Body of pancreas (tissue), 4 donors: ENCODE measurements at places on chromosomes 11 and 22.
A peak's percentile ranks its signal among the peaks of the same experiment; 100 is the strongest.

- DNase-seq = peak; percentile 82
These were observed 12.8 kb upstream of the ST14 start for GRCh38 chr11:130146796-130147195.

GRCh38 chr11:69129647-69130046, 26.1 kb upstream of the SMIM38 start:
- no peak for DNase-seq

DNA sequence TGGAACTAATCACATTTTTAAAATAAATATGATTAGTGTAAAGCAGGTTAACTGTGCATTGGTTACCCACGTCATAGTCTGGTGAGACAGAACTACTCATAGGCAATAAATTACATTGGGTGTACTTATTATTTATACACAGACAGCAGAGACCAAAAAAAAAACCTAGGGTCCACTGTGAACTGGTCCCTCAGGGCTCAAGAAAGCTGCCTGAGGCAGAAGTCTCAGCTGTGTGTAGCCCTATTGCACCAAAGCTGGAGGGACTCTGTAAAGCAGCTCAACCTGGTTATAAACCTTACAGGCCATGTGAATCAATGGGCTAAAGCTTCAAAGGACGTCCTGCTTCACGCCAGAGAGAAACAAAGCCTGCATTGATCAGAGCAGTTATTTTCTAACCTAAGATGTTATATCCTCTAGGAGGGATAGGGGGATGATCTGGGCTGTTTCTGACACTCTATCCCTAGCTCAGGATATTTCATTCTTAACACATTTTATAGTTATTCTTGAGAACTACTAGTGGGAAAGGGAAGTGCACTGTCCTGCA, 432.2 kb upstream of the ANO3 start:
- DNase-seq = no peak

DNA sequence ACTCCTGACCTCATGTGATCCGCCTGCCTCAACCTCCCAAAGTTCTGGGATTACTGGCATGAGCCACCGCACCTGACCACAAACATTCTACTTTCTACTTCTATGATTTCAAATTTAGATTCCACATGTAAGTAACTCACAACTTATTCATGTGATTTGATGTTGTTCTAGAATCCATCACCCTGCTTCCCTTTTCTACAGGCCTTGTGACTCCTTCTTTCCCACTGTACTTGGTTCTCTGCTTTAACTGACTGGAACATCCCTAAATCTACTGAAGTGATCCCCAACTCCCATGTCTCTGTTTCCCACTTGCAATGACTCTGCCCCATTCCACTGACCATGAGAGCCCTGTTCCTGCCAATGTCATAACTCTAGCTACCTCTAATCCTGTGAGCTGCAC, 25.7 kb upstream of the MRPL17 start:
- no peak for DNase-seq

- DNase-seq = no peak
These were observed 1155.5 kb upstream of the TENM4 start for GRCh38 chr11:80596291-80596810.

- DNase-seq = no peak
These were observed 352.7 kb upstream of the MPPED2 start for GRCh38 chr11:30938810-30939209.

DNA sequence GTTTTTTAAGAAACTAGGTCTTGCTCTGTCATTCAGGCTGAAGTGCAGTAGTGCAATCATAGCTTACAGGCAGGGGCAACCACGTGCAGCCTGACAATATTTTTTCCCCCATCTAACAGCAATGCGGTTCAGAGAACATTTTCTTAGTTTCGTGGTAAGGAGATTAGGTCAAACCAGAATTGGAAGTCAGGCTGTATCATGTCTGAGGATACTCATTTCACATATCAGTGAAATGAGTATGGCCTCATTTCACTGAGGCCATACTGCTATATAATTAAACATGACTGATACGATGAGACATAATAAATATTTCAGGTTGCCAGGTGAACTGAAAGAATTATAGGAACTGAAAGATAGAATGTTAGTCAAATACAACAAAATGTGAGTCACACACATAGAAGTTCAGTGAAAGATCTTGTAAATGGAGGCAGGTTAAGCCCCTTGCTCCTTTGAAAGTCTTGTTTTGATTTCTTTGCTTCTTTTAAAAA, 32.5 kb upstream of the IZUMO1R start:
- no peak for DNase-seq

DNA sequence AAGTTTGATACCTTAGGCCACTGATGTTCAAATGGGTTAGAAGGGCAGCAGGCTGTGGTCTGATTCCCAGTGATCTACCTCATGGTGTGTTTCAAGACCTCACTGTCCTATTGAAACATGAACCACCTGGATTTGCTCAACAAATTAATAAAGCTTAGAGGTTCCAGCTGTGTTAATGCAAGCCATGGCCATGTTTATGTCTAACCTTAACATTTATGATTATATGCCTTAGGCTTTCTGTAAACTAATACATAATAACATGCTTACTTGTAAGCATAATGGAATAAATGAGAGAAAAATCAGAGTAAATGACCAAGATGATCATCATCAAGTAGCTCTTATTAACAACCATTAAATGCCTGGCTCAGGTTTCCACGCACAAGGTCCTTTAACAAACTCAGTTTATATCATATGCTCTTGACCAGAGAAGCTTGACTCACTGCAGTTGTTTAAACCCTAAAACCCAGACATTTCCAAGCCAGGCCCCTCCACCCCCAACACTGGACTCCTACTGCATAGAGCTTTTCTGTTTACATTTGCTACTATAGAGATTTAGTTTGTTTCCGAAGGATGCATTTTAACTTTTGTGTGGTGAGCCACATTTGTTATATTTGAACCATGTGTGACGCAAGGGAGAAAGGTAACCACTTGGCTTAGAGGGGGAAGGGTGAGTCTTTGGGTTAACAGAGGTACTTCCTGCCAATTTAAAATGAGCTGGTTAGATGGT, 43.7 kb downstream of the KREMEN1 start:
- no peak for DNase-seq

GRCh38 chr22:37173709-37174108, 14.3 kb downstream of the C1QTNF6 start:
- DNase-seq = no peak

GRCh38 chr11:65471447-65471891, 27.4 kb upstream of the MALAT1 start:
- DNase-seq = peak; percentile 88

DNA sequence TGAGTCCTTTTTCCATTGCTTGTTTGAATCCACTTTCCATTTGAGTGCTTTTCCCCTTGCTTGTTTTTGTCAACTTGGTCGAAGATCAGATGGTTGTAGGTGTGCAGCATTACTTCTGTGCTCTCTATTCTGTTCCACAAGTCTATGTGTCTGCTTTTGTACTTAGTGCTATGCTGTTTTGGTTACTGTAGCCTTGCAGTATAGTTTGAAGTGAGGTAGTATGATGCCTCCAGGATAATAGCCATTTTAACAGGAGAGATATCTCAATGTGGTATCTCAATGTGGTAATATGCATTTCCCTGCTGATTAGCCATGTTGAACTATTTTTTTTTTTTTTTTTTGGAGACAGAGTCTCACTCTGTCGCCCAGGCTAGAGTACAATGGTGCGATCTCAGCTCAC, 16.7 kb downstream of the ACRV1 start:
- no peak for DNase-seq

- DNase-seq = no peak
These were observed 379 bp upstream of the RAB38 start for GRCh38 chr11:88175569-88176075.

DNA sequence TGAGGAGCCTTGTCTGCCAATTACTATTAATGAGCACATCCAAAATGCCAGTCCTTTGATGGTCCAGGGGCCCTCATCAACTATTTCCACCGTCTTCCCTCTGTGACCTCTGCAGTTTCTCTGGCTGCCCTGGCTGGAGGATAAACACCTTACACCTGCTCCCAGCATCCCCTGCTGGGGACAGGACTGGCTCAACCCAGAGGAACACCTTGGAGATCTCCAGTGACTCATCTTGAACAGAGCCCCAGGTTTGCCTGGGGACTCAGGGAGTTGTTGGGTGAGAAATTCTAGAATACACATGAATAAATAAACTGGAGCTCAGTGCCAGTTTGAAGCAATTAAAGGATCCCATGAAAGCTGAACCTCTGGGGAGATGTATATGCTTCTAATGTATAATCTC, 24.0 kb upstream of the ELF5 start:
- DNase-seq = no peak

DNA sequence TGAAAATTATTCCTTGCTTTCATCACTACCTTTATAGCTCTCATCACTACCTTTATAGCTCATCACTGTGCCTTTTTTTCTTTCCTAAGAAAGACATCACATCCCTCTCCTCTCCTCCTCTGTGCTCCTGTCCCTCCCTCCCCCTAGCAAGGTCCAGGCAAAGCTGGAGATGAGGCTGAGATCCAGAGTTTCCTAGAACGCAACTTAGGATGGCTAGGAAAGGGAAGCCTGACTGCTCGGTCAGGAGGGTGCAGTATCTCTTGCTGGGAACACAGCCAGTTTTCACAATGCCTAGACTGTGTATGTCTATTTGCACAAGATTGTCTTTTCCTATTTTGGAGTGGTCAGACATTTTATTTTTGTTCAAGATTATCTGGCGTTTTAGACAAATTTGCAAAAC, 24.7 kb downstream of the TUB start:
- DNase-seq = no peak

GRCh38 chr11:134554861-134555260, 142.8 kb upstream of the B3GAT1 start:
- no peak for DNase-seq

GRCh38 chr11:12618743-12619540, 55.3 kb upstream of the TEAD1 start:
- no peak for DNase-seq

DNA sequence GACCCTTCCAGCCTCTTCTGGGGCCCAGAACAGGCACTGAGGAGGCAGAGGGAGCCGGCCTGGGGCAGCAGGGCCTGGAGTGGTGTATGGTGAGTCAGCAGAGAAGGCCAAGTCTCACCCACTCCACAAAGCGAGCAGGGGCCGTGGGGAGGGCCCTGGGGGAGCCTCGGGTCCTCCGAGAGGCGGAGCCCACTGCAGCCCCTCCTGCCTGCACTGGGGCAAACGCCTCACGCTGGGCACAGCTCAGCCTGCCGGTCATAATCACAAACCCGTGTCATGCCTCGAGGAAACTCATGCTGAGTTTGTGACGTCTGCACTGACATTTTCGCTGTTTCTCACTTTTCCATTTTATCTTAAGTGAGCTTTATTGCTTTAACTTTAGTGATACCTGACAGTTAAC, 38.4 kb downstream of the TOLLIP start:
- no peak for DNase-seq

GRCh38 chr11:63240098-63240497, 3.3 kb downstream of the SLC22A25 start:
- no peak for DNase-seq

GRCh38 chr11:30483056-30483455, 103.1 kb downstream of the MPPED2 start:
- no peak for DNase-seq

DNA sequence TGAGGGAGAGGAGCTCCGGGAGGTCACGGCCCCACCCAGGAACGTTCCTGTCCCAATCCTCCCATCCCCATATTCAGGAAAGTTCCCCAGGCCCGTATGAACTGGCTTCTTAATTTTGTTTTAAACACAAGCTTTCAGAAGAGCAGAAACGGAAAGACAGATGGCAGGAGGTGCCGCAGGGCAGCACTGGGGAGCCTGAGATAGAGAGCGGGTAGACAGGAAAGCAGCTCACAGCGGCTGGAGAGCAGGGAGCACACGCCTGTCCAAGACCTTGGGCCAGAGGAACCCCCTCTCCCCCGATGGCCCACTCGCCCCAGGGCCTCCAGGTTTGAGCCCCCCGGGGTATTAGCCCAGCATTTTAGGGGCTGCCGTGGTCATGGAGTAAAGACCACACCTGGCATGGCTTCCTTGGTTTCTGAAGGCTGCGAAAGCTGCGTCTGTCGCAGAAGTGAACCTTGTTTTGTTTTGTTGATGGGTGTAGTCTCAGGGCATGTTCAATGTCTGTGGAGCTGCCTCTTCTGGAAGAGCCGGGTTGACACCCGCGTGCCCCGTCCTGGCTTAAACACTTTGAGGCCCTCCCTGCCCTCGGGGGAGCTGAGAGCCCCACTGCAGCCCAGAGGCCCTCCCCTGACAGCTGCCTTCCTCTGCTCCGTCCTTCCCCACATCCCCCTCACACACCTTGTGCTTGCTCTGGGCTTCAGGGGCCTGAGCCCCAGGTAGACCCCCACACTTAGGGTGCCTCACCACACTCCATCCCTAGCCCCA, 17.9 kb upstream of the KCNQ1OT1 start:
- DNase-seq = no peak

- no peak for DNase-seq
These were observed 25.1 kb downstream of the ELFN2 start for GRCh38 chr22:37402184-37402506.

DNA sequence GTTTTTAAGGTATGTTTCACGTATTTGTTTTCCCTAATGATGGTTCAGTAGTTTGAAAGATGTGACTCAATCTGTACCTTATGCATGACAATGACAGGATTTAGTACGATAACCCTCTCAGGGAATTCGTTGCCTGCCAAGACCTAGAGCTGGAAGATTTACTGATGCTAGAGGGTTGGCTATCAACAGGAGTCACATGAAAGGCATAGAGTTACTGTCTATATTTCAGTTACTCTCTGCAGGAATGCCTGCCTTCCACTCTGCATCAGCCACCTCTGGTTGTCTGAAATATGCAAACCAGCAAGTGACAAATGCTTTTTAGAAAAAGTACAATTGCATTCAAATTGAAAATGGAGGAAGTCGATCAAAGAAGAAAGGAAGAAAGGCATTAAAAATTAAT, 276.3 kb upstream of the RAG2 start:
- DNase-seq = no peak

- DNase-seq = peak; percentile 24
These were observed 3.1 kb downstream of the ARHGAP1 start for GRCh38 chr11:46697303-46697702.

DNA sequence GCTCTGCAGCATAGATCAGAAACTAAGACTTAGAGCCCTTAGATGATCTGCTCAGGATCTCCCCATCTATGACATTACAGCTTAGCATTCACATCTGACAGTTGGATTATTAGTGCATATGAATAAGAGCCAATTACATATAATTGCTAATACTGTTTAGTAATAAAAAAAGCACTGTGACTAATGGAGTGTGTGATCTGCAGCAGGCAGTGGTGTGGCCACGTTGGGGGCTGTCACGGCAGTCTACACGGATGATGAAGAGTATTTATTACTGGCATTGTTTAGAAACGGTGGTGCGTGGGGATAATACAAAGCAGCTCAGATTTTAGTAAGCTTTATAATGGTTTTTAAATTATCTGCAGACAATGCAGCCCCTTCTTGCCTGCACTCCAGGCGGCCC, 93.5 kb upstream of the TIMP3 start:
- DNase-seq = no peak

DNA sequence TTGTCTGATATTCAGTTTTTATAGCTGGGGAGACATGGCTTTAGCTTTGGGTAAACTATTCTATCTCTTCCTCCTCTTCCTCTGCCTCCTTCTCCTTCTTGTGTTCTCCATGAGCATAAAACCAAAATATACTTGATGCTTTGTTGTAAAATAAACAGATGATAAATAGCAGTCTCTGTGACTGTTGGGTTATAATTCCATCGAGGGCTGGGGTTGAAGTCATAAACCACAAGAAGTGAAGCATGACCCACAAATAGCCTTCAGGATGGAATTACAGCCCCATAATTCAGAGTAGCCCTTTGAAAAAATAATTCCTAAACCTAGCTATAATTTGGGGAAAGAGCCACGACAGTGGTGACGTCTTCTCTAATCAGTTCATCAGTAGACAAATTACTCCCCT, 177.7 kb downstream of the SNX19 start:
- no peak for DNase-seq

- DNase-seq = peak; percentile 16
These were observed 807 bp downstream of the TRIM3 start for GRCh38 chr11:6472934-6473333.

- DNase-seq = no peak
These were observed 45.9 kb upstream of the RTL6 start for GRCh38 chr22:44543781-44544477.
